ENCODE measurements at places on chromosomes 3 and 15.

DNA sequence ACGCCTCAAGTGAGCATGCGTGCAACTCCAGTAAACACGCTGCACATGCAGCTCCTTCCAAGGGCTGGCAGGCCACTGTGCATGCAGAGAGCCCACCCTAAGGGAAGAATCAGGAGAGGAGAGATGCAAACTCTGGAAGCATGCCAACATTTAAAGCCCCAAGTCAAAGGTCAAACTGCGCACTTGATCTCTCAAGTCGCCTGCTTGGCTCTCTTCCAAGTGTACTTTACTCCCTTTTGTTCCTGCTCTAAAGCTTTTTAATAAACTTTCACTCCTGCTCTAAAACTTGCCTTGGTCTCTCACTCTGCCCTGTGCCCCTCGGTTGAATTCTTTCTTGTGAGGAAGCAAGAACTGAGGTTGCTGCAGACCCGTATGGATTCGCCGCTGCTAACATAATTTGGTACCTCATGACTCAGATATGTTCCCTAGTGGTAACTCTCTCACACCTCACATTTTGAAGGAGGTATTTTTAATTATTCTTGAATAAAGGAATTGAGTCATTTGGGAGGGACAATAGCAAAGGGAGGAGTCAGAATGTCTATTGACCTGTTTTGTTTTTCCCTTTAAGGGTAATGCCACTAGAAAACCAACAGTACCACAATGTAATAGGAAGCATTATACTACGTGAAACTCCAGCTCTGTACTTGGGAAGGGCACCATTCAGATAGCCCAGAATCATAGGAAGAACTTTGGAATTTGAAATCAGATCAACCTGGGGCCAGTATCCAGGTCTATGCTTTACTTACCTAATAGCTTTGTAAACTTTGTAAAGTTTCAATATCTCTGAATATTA is 19.6 kb upstream of the DGKG start:
- no peak for DNase-seq

DNA sequence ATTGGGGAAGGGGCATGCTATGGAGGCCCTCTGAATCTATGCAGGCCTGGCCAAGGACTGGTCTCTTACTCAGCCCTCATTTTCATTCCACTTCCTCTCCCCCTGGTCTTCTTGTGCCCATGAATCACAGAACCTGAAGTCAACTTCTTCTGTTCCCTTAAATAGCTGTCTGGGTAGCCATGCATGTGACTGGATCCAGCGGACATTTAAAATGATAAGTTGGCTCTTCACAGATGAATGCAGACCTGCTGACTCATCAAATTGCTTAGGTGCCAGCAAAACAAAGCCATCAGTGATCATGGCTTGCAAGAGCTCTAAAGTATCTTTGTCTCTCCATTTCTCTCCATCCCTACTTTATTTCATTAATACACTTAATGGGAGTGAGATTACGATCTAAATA is 90.1 kb upstream of the CADPS start:
- DNase-seq: no peak

DNA sequence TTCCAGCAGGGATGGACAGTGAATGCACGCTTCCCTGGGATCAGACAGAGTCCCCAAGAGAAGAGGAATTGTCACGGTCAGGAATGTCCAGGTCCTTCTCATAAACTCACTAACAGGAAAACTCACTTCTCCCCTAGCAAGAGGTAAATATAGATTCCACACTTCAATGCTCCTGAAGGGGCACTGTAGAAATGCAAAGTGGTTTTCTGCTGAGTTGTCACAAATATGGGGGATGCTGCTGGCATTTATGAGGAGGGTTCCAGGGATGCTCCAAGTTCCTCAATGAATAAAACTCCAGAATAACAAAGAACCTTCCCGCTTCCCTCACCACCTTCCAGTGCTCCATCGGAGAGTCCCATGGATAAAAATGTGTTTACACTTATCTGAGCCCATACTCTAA is 423.4 kb downstream of the MAGI1 start:
- DNase-seq: no peak

- no peak for DNase-seq
These were observed 64.5 kb downstream of the GLDN start for GRCh38 chr15:51405693-51406523.

DNA sequence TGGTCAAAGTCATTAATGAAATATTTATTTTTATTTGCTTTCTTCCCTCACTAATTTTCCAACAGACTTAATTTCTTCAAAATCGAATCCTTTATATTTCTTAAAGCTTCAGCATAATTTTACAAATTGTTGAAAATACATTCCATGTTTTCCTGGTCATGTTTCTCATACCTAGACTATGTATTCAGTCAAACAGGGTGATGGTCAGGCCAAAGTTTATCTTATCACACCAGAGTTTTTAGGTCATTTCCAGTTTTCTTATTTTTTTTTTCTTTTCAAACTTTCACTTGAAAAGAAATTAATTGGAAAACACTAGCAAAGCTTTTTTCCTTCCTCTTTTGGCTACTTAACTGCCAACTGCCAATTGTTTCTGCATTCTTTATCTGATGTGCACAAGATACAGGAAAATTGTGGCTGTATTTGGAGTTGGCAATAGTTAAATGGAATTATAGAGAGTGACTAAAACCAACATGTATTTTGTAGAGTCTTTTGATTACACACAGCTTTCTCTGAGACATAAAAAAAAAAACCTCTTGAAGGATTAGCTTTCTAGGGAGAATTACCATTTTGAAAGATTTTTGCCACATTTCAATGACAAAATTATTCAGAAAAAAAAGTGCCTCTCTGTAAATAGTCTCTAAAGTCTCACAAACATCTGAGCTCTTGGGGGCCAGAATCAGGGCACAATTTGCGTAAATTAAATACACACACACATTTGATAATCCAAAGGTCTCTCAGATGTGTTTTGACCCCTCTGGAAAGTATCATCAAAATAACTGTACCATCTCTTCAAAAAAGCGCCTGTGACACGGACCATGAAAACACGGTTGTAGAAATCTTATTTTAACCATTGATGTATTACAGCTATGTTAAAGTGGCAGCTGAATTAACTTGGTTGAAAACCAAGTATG is 603.2 kb upstream of the KCNMB2 start:
- no peak for DNase-seq

DNA sequence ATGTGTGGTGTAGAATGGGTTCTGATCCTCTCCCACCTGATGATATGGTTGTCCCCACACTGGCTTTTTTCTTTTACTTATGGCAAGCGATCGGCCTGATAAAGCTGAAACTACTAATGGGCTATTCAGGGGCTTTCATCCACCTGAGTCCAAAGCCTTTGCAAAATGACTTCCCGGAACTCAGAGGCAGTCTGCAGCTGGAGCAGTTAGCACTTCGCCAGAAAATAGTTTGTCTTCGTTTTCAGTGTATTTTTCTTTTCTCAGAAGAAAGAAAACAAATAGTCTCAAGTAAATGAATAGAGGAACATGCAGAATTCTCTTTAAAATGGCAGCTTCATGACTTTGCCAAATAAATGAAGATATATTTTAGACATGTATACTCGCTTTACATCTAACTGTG is 306.0 kb upstream of the ADAMTS9 start:
- no peak for DNase-seq

DNA sequence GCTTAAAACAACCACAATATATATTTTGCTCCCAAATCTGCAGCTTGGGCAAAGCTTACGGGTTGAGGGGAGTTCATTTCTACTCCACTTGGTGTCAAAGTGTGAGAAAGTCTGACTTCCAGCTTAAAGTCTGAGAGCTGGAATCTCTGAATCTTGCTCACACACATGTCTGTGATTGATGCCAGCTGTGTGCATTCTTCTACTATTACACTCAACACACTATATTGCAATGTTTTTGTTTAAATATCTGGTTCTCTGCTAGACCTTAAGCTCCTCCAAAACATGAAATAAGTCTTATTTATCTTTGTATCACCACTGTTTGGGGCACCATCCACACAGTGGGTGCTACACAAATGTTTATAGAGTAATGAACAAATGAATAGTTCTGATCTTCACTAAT is 36.7 kb upstream of the SECISBP2L start:
- DNase-seq: no peak

- DNase-seq: no peak
These were observed 54.0 kb downstream of the FAM43A start for GRCh38 chr3:194739498-194740284.

- DNase-seq: peak; percentile 71
These were observed 212.4 kb downstream of the OPA1 start for GRCh38 chr3:193805448-193805847.

- DNase-seq: no peak
These were observed 68.8 kb upstream of the DLG1 start for GRCh38 chr3:197367081-197367780.

- DNase-seq: no peak
These were observed 15.5 kb upstream of the VIPR1 start for GRCh38 chr3:42486814-42487565.

- DNase-seq: no peak
These were observed 2.4 kb downstream of the MKRN3 start for GRCh38 chr15:23567921-23568320.

GRCh38 chr15:51861557-51862359 is 32.3 kb downstream of the TMOD3 start:
- no peak for DNase-seq

Data from left cardiac atrium (tissue), 4 donors.